Myocyte (in vitro differentiated cells): ENCODE measurements at places on chromosomes 5 and 9. TPM values are rescaled to one million over a fixed set of nuclear protein-coding genes. Genes with fewer than 3 reads are reported as not detected.

Gene RORB
- total RNA-seq, result not detected in 2 replicates

Gene ECSCR
- total RNA-seq, result not detected in 2 replicates

Gene PCDHB13
- 5.3 and 6.4 TPM in 2 replicates for total RNA-seq

Gene IRX1
- total RNA-seq, result not detected in 2 replicates

DNA sequence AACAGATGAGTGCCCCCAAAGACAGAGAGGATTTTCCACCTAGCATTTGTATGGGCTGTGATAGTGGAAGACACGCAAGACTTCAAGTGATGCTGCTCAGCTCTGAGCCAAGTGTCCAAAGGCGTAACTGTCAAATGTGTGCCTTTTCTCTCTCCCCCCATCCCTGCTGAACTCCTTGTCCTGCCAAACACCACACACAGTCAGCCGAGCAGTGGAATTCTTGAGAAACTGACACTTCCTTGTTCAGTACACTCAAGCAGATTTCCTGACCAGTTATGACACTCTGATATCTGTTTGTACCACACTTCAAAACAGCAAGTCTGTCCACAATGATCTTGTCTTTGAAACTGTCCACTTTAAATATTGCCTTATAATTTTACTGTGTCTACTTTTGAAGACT is 166.4 kb downstream of the PIK3R1 start:
- DNase-seq, result no peak

DNA sequence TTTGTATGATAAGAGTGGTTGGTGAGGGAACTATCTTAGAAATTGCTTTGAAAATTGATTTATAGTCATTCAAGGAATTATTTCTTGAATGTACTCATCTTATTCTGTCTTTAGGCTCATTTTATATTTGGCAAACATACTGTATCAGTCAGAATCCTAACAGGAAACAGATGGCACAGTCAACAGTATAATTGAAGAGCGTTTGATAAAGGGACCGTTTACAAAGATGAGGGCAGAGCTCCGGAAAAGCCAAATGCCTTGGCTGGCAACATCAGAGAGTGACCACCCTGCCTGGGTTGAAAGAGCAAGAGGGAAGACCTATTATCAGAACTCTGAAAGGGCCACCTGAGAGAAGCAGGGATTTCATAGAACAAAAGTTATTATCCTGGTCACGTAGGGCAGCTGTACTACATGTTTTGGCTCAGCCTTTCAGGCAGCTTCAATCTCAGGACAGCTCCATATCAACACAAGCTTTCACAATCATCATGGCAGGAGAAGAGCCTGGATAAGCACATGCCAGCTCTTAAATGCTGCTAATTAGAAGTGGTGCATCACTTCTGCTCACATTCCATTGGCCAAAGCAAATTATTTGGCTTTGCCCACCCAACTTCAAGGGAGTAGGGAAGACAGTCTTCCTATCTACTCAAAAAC is 47.2 kb upstream of the ARL15 start:
- DNase-seq, result no peak

DNA sequence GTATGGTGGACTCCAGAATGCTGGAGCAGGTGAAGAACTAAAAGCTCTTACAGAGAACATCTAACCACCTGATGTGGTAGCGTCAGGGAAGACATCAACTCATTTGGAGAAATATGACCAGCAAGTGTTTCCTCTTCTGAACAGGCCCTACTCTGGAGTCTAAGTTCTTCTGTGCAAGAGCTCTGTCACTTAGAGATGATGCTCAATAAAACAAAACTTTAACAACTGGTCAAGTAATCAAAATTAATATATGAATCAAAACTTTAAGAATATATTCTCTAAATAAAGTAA is 85.8 kb downstream of the CYFIP2 start:
- no peak for DNase-seq

- DNase-seq, result no peak
These were observed 312.3 kb upstream of the NREP start for GRCh38 chr5:112069329-112069728.

GRCh38 chr5:167754501-167755021 is 536.9 kb upstream of the WWC1 start:
- peak; percentile 52 for DNase-seq

DNA sequence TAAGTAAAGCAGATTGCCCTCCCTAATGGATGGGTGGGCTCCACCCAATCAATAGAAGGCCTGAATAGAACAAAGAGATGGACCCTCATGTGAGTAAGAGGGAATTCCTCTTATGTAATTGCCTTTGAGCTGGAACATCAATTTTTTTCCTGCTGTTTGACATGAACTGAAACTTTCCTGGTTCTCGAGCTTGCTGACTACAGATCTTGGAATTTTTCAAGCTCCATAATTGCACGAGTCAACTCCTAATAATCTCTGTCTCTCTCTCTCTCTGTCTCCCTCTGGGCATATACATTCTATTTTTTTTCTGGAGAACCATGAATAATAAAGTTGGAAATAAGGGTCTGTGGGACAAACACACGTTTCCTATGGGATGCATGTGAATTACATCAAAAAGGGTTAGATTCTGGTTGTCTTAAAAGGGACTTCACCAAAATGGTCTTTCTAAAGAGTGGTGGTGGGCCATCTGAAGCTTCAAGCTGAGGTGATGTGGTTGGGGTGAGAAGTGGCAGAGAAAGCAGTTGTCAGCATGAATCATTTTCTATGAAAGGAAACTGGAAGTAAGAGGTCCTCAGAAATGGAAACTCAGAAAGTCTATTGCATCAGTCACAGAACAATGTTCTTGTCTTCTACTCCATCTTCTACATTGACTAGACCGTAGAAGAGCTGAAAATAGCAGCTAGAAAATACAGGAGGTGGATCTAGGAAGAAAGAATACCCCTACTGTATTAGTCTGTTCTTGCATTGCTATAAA is 47.0 kb upstream of the HOMER1 start:
- peak; percentile 62 for DNase-seq

DNA sequence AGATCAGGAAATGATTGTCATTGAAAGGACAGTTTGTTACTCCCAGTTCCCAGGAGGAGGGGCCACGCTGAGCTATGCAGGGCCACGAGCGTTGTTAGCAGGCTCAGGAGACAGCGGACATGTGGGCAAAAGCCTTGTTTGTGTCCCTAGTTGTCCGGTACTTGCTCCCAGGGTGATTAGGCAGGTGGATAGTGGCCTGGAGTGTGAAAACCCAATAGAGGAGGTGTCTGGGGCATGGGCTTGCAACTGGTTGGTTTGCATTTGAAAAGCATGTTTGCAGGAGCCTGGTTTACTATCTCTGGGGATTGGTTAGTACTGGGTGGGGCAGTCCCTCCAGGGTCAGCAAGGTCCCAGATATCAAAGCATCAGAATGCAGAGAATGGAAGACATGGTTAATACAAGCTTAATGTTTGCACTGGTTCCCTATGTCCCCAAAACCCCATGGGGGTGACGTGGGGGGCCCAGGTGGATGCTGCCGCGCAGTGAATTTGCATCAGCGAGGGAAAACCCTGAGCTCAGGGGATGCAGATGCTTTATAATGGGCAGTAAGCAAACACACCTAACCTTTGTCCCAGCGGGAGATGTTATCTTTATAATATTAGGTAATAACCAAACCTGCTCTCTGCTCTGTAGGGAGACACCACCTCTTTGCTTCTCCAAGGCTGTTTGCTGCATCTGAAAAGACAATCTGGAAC is 39.7 kb downstream of the ROPN1L start:
- no peak for DNase-seq

DNA sequence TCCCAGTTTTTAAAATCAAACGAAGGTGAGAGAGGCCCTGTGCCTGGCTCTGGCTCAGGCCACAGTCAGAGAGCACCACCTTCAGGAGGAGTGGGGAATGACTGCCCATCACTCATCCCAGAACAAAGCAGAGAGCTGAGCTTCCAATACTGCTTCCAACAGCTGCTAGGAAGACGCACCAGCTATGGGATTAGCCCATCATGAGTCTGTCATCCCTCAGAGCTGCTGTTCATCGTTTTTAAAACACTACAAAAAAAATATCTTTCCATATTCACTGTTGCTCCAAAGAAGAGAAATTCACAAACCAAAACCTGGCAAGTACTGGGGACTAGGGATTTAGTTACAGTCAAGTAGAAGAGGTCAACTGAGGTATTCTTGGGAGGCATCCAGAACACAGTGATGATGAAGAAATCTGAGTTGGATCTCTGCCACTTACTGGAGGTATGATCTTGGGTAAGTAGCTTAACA is 102.4 kb downstream of the CDK5RAP2 start:
- peak; percentile 92 for DNase-seq

- no peak for DNase-seq
These were observed 33.9 kb upstream of the ABCA1 start for GRCh38 chr9:104961701-104962359.

DNA sequence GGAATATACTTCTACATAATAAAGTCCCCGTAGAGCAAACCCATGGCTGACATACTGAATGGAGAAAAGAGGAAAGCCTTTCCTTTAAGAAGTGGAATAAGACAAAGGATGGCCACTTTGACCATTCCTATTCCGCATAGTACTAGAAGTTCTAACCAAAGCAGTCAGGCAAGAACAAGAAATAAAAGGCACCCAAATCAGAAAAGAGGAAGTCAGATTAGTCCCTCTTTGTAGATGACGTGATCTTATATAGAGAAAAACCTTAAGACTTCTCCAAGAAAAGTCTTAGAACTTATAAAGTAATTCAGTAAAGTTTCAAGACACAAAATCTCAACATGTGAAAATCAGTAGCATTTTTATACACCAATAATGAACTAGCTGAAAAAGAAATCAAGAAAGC is 133.9 kb downstream of the GIN1 start:
- no peak for DNase-seq
